ENCODE measurements at places on chromosomes 6 and 20.

DNA sequence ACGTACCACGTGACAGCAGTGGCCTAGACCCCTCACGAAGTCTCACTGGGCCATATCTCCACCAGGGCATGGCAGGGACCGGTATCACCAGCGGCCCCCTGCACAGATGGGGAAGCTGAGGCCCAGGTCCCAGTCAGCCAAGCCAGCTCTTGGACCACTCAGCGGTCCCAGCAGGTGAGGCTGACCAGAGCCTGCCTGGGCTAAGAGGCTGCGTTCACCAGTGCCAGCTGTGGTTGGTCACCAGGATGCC lies 2.6 kb upstream of the MRGBP start:
- no peak for DNase-seq

DNA sequence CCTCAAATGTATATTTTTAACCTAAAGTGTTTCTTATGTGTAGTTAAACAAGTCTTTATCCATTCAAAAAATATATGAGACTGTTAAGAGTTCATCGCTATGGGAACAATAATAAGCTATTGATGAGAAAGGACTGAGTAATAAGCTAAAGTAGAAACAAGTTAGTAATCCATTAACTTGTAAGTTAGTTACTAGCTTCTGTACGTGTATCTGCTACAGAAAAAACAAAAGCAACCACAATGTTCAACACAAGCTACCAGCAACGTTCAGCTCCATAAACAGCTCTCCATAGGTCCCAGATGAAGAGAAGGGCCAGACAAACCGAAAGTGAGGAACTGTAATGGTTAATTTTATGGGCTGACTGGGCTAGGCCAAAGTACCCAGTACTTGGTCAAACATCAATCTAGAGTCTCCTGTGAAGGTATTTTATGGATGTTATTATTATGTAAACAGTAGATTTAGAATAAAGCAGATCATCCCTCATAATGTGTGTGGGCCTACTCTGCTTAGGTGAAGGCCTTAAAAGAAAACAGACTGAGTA lies 33.8 kb upstream of the FAM135A start:
- no peak for DNase-seq

- no peak for DNase-seq
These were observed 1.7 kb downstream of the RANBP9 start for GRCh38 chr6:13709689-13710551.

GRCh38 chr6:62808565-62809293 lies 402.5 kb upstream of the FKBP1C start:
- no peak for DNase-seq

- no peak for DNase-seq
These were observed 323.1 kb downstream of the HDGFL1 start for GRCh38 chr6:22892452-22892851.

DNA sequence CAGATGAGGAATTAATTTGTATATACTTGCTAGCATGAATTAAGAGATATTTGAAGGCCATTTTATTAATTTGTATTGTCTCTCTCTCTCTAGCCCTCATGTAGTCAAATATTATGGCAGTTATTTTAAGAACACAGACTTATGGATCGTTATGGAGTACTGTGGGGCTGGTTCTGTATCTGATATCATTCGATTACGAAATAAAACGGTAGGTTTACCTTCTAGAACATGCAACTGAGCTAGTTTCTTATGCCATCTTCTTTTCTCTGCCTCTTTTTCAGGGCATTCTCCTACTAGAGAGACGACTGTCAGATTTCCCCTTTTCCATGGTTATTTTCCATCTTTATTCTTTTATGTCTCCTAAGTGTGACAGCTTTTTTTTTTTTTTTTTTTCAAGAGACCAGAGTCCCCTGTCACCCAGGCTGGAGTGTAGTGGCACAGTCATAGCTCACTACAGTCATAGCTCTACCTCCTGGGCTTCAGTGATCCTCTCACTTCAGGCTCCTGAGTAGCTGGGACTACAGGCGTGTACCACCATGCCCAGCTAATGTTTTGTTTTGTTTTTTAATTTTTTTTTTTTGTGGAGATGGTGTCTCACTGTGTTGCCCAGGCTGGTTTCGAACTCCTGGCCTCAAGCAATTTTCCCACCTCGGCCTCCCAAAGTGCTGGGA lies 15.6 kb downstream of the STK4 start:
- DNase-seq = no peak

- DNase-seq = no peak
These were observed 64.8 kb downstream of the LMBRD1 start for GRCh38 chr6:69732045-69732444.

DNA sequence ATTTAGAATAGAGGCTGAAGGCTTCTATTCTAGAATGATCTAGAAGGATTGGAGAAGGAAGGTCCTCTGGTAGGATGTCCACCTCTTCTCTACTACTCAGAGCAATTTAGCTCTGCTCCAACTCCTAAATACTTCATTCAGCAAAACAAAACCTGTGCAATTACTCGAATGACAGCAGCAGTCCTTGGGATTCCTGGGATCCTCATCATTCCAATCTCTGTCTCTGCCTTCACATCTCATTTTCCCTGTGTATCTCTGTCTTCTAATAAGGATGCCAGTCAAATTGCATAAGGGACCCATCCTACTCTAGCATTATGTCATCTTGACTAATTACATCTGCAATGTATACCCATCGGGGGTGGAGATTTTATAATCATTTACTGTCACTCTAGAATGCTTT lies 5.5 kb upstream of the AIG1 start:
- DNase-seq = no peak
